ENCODE measurements at places on chromosomes 13 and 19.

DNA sequence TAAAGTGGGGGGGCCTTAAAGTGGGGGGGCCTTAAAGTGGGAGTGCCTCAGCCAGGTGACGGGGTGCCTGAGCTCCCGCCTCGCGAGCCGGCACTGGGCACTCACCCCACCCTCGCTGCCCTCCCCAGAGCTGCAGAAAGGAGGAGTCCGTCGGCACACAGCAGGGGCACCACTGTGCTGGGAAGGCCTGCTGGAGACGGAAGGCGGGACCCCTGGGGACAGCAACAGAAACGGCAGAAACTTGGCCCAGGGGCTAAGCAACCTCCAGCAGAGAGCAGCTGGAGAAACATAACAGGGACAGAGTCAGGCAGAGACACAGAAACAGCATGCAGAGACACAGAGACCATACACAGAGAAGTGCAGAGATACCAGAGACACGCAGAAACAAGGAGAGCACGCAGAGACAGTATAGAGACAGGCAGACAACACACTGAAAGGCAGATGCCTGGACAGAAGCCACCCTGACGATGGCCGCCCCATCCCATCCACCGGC lies 7.9 kb downstream of the CFD start:
- DNase-seq = no peak

DNA sequence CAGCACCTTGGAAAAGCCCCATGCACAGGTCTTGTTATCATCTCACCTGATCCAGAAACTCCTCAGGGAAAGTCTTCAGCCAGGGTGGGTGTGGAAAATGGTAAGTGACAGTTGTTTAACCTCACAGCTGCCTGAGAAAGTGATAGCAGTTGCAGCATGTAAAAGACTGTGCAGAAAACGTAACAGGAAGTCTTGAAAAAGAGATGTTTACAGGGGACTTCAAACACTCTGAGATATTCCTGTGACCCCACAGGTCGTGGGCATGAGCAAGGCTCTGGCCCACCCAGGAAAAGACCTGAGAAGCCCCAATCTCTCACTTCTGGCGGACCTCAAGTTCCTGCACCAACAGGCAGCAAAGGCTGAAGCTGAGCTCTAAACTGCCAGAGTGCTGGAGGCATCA lies 826.9 kb downstream of the UQCRFS1 start:
- DNase-seq = no peak

DNA sequence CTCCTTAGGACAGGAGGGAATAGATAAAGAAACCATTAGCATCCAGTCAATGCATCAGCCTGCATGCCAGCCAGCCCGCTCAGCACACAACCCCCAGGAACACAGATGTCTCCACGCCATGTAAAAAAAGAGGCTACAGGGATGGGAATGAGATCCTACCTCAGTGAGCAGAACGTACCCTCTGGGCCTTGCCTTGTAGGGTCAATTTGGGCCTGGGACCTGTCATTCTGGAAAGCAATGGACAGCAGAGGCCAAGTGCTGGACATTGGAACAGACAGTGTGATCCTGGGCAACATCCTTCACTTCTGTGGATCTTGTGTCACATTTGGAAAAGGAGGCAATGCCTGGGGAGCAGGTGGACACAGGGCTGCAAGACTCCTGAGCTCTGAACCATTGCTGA lies 26.0 kb downstream of the VSTM2B start:
- DNase-seq = no peak

GRCh38 chr13:107767119-107767518 lies 448.2 kb downstream of the LIG4 start:
- DNase-seq = no peak

GRCh38 chr19:12821761-12822160 lies 12.6 kb downstream of the RTBDN start:
- no peak for DNase-seq

DNA sequence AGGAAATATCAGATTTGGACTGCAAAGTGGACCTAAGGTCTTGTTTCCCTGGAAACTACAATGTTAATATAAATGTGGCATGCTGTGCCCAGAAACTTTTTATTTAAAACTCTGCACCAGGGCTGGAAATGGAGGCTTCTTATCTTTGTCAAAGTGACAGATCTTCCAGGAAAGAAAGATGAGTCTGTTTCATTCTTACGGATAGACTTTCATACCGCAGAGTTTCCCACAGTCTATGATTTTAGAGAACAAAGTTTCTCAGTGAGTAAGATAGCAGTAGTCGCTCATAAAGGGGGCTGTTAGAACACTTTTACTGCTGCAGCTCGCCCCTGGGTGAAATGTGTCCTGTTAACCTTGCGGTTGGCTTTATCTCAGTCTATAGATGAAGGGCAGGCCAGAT lies 6.7 kb downstream of the CLEC11A start:
- DNase-seq = no peak

GRCh38 chr13:112854321-112854720 lies 114.7 kb upstream of the MCF2L start:
- DNase-seq = no peak

GRCh38 chr13:76505437-76505836 lies 380.8 kb downstream of the KCTD12 start:
- DNase-seq = no peak

DNA sequence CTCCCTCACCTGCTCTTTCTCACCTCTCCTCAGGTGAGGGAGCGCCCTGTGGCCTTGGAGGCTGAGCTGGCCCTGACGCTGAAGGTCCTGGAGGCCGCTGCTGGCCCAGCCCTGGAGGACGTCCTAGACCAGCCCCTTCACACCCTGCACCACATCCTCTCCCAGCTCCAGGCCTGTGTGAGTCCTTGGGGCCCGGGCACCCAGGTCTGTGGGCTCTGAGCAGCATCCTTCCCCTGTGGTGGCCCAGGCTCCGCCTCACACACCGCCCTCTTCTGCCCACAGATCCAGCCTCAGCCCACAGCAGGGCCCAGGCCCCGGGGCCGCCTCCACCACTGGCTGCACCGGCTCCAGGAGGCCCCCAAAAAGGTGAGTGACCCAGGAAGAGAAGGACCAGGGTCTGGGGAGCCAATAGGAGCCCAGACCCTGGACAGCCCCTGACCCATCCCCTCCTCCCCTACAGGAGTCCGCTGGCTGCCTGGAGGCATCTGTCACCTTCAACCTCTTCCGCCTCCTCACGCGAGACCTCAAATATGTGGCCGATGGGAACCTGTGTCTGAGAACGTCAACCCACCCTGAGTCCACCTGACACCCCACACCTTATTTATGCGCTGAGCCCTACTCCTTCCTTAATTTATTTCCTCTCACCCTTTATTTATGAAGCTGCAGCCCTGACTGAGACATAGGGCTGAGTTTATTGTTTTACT lies 1.9 kb downstream of the IFNL1 start:
- DNase-seq = peak; percentile 68

GRCh38 chr19:16462757-16463250 lies 9.0 kb downstream of the EPS15L1 start:
- no peak for DNase-seq

- DNase-seq = no peak
These were observed 21.9 kb upstream of the TCF3 start for GRCh38 chr19:1674293-1674679.

DNA sequence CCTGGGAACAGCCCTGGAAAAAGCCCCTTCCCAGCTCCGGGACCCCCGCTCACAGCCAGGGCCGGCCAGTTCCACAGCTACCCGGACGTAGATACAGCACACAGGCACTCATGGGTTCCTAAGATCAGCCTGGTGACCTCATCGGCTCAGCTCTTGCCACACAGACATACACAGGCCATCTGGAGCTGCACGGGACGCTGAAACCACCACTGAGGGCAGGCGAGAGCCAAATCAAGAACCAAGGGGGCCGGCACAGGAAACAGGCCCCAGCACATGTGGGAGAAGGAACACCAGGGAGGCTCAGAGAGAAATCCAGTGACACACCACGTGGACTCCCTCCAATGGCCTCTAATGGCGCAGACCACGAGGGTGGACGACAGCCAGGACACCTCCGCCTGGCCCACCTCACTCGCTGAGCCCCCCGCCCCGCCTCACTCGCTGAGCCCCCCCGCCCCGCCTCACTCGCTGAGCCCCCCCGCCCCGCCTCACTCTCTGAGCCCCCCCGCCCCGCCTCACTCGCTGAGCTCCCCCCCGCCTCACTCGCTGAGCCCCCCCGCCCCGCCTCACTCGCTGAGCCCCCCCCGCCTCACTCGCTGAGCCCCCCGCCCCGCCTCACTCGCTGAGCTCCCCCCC lies 69.7 kb upstream of the C13orf46 start:
- DNase-seq = no peak

DNA sequence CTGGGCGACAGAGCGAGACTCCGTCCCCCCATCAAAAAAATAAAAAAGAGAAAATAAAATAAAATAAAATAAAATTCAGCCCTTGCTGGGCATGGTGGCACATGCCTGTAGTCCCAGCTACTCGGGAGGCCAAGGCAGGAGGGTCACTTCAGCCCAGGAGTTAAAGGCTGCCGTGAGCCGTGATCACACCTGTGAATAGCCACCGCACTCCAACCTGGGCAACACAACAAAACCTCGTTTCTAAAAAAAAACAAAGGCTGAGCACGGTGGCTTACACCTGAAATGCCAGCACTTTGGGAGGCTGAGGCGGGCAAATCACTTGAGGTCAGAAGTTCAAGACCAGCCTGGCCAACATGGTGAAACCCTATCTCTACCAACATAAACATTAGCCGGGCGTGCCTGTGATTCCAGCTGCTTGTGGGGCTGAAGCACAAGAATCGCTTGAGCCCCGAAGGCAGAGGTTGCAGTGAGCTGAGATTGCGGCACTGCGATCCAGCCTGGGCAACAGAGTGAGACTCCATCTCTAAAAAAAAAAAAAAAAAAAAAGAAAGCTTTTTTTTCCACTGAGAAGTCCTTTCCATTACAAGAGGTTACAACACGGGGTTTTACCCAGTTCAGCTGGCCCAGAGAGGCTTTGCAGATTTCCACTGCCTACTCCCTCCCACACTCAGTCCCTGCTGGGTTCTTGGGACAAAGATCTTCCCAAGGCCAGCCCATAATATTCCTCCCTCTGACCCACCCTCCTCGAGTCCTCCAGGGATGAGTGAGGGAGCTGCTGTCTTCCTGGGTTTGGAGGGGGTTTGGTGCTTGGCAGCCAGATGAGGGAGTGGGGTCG lies 6.4 kb downstream of the ANGPTL4 start:
- no peak for DNase-seq

DNA sequence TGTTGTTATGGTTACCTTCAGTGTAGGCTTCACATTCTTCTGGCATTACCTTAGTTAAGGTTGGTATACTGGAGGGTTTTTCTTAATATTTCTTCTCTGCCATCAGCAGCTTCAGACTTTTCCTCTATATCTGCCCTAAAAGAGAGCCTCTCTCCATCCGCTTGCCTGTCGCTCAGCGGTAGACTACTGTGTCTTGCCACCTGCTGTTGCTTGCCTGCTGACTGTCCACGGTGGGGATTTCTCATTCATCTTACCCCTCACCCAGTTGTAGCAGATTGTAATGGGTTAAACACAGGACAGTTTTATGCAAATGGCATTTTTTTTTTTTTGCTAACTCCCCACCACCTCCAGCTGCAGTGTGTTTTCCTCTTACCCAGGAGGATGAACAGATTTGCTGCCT lies 577.2 kb downstream of the SLITRK5 start:
- no peak for DNase-seq

DNA sequence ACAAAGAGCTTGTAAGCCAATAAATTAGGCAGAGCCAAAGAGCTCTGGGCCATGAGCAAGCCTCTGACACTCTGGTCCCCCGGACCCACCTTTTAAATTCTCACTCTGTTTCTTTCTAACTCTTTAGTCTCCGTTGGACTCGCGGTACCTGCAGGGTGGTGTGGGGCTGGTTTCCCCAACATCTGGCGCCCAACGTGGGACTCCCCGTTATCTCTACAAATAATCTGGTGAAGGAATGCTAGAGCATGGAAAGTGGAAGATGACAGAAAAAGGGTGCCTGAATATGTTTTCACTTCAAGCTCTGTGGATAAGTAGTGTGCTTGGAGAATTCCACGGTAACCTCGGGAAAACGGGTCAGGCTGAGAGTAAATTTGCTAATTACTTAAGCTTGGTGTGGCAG lies 36.5 kb upstream of the CYP2B6 start:
- no peak for DNase-seq

DNA sequence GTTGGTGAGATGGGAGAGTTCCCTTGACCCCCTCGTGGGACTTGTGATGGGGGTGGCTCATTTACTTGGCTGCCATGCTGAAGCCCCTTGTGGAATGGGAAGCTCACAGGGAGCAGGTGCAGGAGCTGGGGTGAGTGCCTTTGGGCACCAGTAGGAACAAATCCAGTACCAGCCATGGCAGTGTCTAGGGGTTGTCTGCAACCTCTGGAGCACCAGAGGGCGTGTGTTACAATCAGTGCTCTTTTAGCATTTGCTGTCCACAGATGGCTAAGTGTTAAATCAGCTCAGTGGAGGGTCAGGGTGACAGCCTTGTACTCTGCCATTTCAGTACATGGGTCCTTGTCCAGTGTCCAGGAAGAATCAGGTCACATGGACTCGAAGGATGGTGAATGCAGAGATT lies 75.6 kb downstream of the ATP8A2 start:
- no peak for DNase-seq

DNA sequence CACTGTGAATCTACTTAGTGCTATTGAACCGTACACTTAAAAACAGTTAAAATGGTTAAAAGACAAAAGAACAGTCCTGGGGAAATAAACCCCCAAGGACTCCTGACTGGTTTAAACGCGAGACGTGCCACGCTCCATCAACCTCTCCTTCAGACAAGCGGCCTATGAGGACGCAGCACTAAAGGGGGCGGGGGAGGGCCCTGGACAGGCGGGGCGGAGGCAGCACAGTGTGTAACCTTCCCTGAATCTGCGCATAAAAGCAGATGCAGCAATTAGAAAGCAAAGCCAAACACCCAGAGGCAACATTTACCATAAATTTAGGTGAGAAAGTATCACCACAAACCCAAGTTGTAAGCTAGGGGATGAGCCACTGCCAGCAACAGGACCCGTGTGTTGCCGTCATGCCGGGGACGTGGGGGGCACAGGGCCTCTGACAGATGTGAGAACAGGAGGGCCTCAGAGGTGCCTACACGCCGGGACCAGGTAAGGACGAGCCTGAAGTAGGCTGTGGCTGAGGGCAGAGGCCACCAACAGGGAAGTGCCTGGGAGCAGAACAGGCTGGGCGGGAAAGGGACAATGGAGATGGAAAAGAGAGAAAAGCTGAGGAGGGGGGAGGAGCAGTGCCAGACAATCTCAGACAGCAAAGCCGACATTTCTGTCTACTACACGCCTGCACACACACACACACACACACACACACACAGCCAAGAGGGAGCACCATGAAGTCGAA lies 15.3 kb upstream of the ADPRHL1 start:
- no peak for DNase-seq

GRCh38 chr13:22594041-22594440 lies 586.7 kb upstream of the SGCG start:
- DNase-seq = no peak

- no peak for DNase-seq
These were observed 11.6 kb downstream of the GATAD2A start for GRCh38 chr19:19417046-19417445.

All from CD4-positive, alpha-beta T cell treated with Interleukin-4 for 1 hour (primary cell).